ENCODE measurements at places on chromosomes 6 and 20.

- no peaks in the 10 kb centered on the region for H3K27me3 ChIP-seq
- H3K36me3 ChIP-seq = no peaks in the 10 kb centered on the region
- H3K27ac ChIP-seq = no peak overlapping the region
- peak overlapping the region; percentile 16 for H3K4me3 ChIP-seq
- H3K4me1 ChIP-seq = no peaks in the 10 kb centered on the region
Measured at GRCh38 chr6:12060780-12061609, 48.9 kb downstream of the HIVEP1 start.

DNA sequence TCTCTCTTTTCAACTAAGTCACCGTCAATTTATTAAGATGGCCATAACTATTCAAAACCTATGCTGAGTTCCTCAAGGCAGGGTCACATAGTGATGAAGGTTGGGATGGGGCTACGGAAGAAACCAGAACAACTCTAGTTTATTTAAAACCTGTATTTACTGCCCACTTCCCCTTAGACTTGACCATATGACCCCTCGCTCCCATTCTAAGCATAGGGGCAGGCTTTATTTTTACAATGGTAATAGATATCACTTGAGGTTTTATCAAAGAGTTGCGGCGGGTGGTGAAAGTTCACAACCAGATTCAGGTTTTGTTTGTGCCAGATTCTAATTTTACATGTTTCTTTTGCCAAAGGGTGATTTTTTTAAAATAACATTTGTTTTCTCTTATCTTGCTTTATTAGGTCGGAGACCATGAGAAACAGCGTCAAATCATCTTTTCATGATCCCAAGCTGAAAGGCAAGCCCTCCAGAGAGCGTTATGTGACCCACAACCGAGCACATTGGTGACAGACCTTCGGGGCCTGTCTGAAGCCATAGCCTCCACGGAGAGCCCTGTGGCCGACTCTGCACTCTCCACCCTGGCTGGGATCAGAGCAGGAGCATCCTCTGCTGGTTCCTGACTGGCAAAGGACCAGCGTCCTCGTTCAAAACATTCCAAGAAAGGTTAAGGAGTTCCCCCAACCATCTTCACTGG is 5.5 kb downstream of the EDN1 start:
- H3K27me3 ChIP-seq = no peaks in the 10 kb centered on the region
- DNase-seq = no peak
- no peak overlapping the region for H3K4me3 ChIP-seq
- H3K4me1 ChIP-seq = no peaks in the 10 kb centered on the region
- H3K27ac ChIP-seq = no peak overlapping the region
- no peaks in the 10 kb centered on the region for H3K36me3 ChIP-seq

DNA sequence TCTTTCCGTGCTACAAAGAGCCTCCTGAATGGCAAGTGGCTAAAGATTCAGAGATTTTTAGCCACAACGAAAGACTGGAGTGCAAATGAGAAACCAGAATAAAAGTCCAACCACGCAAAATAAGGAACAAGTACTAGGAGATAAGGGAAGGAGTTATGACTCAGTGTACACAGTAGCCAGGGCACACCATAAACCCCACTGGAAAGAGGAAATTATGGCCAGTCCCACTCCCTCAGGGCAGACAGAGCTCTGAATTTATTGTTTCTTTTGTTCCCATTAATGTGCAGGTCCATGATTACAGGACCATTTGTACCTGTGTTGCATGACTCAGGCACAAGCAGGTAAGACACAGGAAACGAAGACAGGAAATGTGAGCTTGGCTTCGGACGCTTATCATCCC is 150.3 kb upstream of the PREP start:
- DNase-seq = no peak
- H3K27ac ChIP-seq = no peak overlapping the region
- no peaks in the 10 kb centered on the region for H3K27me3 ChIP-seq
- no peaks in the 10 kb centered on the region for H3K36me3 ChIP-seq
- no peaks in the 10 kb centered on the region for H3K4me1 ChIP-seq
- no peak overlapping the region for H3K4me3 ChIP-seq

DNA sequence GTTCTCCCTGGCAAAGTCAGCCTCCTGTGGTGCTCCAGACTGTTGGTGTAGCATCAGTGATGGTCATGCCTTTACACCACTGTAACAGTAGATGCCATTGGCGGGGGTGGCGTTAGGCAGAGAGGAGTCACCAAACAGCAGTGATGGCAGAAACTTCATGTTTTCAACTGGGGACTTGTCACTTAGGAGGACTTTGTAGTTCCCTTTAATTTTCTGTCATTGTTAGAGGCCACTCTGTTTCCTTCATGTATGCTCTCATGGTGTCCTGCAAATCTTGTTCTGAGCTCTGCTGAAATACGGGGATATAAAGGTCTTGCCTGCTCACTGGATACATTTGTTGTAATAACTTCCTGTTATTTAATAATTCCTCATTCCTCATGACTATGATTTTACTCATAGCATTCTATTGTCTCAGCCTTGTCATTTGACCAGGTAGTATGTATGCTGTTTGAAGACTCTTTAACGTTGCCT is 4.6 kb downstream of the MAP3K4 start:
- H3K4me3 ChIP-seq = no peak overlapping the region
- H3K4me1 ChIP-seq = no peaks in the 10 kb centered on the region
- DNase-seq = no peak
- H3K27me3 ChIP-seq = no peaks in the 10 kb centered on the region

DNA sequence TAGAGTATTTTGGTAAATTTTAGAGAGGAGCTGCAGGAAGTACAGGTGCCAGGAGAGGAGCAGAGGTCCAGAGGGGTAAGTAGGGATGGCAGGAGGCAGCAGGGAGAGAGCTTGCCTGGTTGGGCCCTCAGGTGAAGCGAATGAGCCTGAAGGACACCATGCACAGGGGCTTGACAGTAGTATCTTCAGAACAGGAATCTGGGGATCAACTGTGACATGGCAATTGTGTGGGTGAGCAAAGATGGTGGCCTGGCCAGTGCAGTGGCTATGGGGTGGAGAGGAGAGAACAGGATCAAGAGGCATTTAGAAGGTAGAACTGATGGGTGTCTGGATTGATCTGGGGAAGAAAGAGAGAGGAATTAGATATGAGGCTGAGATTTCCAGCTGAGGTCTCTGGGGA is 68.7 kb upstream of the RNF24 start:
- peaks cover 4% of the 10 kb centered on the region for H3K27me3 ChIP-seq
- DNase-seq = no peak
- H3K36me3 ChIP-seq = peaks cover 5% of the 10 kb centered on the region
- no peaks in the 10 kb centered on the region for H3K4me1 ChIP-seq
- peak overlapping the region; percentile 30 for H3K4me3 ChIP-seq

DNA sequence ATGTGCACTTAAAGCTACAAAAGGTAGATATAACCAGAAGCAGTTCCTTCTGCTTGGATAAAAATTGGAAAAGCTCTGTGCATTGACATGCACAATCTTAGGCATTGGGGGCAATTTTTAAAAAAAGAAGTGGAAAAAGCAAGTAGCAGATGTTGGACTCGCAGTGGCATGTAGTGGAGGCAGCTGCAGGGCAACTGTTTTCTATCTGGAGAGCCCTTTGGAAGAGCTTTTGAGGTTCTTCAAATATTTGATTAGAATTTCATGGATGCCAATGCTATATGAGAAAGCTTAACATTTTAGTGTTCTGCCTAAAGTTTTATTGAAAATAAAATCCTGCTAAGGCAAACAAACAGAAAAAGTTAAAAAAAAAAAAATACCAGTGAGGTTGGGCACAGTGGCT is 388.3 kb upstream of the RNF217 start:
- DNase-seq = no peak
- no peak overlapping the region for H3K4me3 ChIP-seq
- no peak overlapping the region for H3K27ac ChIP-seq
- H3K36me3 ChIP-seq = peaks cover 8% of the 10 kb centered on the region
- H3K4me1 ChIP-seq = no peaks in the 10 kb centered on the region

GRCh38 chr20:19427913-19428312 is 215.5 kb downstream of the SLC24A3 start:
- H3K36me3 ChIP-seq = no peaks in the 10 kb centered on the region
- DNase-seq = no peak
- no peaks in the 10 kb centered on the region for H3K27me3 ChIP-seq

DNA sequence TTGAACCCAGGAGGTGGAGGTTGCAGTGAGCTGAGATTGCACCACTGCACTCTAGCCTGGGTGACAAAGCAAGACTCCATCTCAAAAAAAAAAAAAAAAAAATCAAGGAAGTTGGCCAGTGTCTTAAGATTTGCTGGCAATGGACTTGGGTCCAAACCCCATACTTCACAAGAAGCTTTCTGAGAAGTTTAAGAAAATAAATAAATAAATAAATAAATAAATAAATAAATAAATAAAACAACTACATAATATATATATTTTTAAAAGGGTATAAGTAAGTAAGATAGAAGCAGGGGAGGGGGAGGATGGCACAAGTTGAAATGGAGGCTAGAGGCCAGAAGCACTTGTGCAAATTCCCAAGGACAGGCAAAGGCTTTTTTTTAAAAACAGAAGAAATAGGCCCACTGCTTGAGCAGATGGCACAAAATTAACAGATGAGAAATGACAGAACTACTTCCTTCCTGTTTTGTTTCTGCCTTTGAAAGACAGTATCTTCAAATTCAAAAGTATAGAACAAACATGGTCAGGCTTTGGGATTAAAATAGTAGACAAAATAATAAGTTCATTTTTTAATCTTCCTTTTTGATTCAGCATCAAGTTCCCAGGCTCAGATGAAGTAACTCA is 287.7 kb downstream of the ALDH8A1 start:
- no peaks in the 10 kb centered on the region for H3K27me3 ChIP-seq
- H3K36me3 ChIP-seq = no peaks in the 10 kb centered on the region
- H3K4me3 ChIP-seq = no peak overlapping the region
- no peak for DNase-seq
- no peaks in the 10 kb centered on the region for H3K4me1 ChIP-seq

All from H9 (cell line).